ENCODE measurements at places on chromosomes 3 and 15. TPM values are rescaled to one million over a fixed set of nuclear protein-coding genes. Genes with fewer than 3 reads are reported as not detected.

DNA sequence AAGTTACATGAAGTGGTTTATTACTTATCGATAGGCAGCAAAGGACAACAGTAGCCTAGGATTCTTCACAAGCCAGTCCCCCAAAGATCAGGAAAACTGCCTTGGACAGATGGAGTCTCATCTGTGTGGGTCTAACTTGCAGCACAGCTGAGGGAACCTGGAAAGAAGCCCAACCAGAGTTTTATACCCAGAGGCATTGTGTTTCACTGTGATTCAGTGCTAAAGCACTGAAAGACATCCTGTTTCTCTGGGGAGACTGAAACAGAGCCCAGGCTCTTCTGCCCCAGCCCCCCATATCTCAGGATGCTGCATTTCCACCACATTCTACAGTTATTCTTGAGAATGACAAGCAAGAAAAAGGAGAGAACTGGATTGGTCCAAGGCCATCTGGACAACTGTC lies 48.2 kb upstream of the PYDC2 start:
- peaks cover 7% of the 10 kb centered on the region for H3K36me3 ChIP-seq
- H3K27me3 ChIP-seq, result no peaks in the 10 kb centered on the region
- H3K27ac ChIP-seq, result no peak overlapping the region
- no peak overlapping the region for H3K4me3 ChIP-seq

Gene TTLL13
- 0.47 TPM for total RNA-seq

Gene FGD5
- total RNA-seq, result 3.4 TPM

Gene ANKUB1
- not detected for total RNA-seq

Gene OCA2
- 1.5 TPM for total RNA-seq
